ENCODE measurements at places on chromosomes 12 and 14.
A peak's percentile ranks its signal among the peaks of the same experiment; 100 is the strongest.

GRCh38 chr14:84250893-84251292, 1279.1 kb upstream of the FLRT2 start:
- no peak for DNase-seq

- DNase-seq: no peak
These were observed 40.1 kb downstream of the CREBL2 start for GRCh38 chr12:12651752-12652151.

- no peak for DNase-seq
These were observed 41.6 kb upstream of the CAPRIN2 start for GRCh38 chr12:30796313-30796780.

- peak; percentile 44 for DNase-seq
These were observed 11.9 kb downstream of the SCNN1A start for GRCh38 chr12:6363330-6364043.

GRCh38 chr14:103504991-103505565, 17.6 kb downstream of the CKB start:
- DNase-seq: no peak

GRCh38 chr12:99066726-99067125, 421.6 kb downstream of the APAF1 start:
- no peak for DNase-seq

- no peak for DNase-seq
These were observed 5.5 kb downstream of the PABPN1 start for GRCh38 chr14:23326491-23327332.

DNA sequence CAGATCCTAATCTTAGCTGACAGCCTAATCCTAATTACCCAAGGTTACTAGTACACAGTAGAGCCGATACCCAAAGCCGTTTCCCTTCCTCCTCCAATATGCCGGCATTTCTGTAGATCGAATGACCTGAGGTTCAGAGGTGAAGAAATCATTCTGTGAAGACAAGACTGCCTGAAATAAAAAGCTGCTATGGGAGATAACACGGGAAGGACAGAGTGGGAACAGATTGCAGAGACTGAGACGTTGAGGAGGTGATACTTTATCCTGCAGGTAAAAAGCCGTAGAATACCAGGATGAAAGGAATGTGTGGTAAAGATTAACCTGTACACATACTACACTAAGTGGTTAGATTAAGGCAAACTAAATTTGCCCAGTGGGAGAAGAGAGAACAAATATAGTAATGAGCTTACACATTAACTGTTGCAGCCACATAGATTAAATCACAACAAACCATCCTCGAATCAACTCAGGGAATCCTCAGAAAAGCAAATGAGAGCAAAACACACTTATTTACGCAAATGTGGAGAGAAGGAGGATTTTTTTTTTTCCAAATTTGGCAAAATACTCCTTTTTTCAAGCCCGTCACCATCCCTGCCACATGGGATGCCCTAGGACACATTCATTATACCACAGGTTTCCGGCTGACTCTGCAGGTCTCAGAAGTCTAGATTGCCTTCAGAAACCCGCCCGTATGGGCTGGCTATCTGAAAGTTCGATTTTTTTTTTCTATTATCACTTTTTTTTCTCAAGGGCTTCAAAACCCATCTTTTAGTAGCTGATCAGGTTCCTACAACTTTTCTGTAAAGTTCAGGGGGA, 188.0 kb downstream of the TTC8 start:
- no peak for DNase-seq
